ENCODE measurements at places on chromosomes 13 and 19. TPM values are rescaled to one million over a fixed set of nuclear protein-coding genes. Genes with fewer than 3 reads are reported as not detected.

- DNase-seq: no peak
Measured at GRCh38 chr13:76936763-76937162, 11.5 kb upstream of the ACOD1 start.

- peak; percentile 46 for DNase-seq
Measured at GRCh38 chr13:108496362-108497210, 132.8 kb upstream of the MYO16 start.

- no peak for DNase-seq
Measured at GRCh38 chr19:7861619-7862412, 12.4 kb downstream of the PRR36 start.

- no peak for DNase-seq
Measured at GRCh38 chr13:27634231-27634630, 12.5 kb downstream of the POLR1D start.

GRCh38 chr13:43196750-43197370 lies 173.5 kb downstream of the DNAJC15 start:
- DNase-seq: no peak

- no peak for DNase-seq
Measured at GRCh38 chr19:55472463-55472862, 4.0 kb upstream of the ZNF628 start.

The GJB6 gene
- not detected for total RNA-seq

GRCh38 chr19:38697197-38697596 lies 47.1 kb downstream of the CAPN12 start:
- no peak for DNase-seq

The SLITRK6 gene
- total RNA-seq: 0.11 TPM

The ZNF540 gene
- total RNA-seq: 0.21 TPM

DNA sequence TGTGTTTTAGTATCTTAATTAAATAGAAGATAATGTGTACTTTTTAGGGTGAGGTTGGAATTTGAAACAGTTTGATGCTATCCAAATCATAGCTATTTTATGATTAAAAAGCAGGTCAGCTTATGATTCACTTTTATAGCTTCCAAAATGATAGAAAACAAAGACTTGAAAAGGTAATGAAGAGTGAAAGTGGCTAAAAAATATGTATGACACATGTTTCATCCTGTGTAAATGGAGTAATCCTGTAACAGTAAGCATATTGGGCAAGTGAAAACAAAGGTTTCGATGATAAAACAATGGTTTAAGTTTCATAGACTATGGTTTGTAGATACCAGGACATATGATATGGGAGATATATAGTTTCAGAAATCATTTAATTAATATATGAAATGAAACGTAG lies 456.2 kb downstream of the PCDH20 start:
- DNase-seq: no peak

The SULT2A1 gene
- not detected for total RNA-seq

DNA sequence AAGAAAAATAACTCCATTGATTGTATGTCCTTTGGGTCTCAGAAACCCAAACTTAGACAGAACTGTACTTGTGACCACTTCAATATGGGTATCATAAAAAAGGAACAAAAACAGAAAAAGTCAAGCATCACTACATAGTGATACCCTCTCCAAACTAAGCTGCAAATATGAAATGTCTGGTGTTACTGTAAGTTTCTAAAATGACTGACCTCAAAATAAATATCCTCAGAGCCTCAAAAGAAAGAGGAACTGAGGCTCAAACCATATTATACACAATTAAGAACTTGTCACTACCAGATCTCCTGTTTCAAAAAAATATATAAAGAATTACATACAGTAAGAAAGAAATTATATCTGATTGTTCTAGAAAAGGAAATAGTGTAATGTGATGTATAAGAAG lies 787.9 kb upstream of the KLHL1 start:
- DNase-seq: no peak

GRCh38 chr13:74450964-74451363 lies 316.8 kb upstream of the KLF12 start:
- DNase-seq: no peak

DNA sequence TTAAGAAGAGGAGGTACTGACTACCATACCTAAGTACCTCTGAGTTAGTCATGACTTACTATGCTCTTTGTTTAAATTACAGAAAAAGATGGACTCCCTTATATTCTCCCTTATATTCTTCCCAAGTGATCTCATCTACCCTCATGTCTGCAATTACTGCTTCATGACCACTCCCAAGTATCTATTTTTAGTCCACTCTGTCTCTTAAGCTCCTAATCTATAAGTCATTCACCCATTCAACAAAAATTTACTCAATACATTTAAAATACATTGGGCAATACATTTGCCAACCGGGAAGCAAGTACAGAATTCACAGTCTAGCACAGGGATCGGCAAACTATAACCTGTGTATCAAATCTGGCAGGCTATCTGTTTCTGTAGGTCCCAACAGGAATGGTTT lies 42.6 kb downstream of the KPNA3 start:
- no peak for DNase-seq

DNA sequence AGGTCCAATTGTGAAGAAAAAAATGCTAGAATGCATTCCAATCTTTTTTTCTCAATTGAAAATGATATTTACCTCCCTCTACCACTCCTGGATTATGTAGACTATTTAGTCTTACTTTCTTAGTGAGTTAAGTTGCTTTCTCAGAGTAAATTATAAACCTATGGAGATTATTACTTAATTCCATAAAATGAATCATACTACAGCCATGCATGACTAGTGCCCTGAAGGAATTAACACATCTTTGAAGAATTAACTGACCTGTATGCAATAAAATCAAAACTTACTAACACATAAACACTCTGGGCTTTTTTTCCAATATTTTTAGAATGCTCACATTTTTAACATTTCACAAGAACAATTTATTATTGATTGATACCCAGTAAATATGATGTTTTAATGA lies 379.4 kb upstream of the DACH1 start:
- no peak for DNase-seq

The LRRC8E gene
- 3.4 TPM for total RNA-seq

Measured in H1 (cell line).